ENCODE measurements at places on chromosomes 4 and X. TPM values are rescaled to one million over a fixed set of nuclear protein-coding genes. Genes with fewer than 3 reads are reported as not detected.

The BGN gene
- 62.5 TPM for total RNA-seq

The HGFAC gene
- not detected for total RNA-seq

The UCHL1 gene
- total RNA-seq: 579 TPM

The CCDC110 gene
- total RNA-seq: 0.43 TPM

DNA sequence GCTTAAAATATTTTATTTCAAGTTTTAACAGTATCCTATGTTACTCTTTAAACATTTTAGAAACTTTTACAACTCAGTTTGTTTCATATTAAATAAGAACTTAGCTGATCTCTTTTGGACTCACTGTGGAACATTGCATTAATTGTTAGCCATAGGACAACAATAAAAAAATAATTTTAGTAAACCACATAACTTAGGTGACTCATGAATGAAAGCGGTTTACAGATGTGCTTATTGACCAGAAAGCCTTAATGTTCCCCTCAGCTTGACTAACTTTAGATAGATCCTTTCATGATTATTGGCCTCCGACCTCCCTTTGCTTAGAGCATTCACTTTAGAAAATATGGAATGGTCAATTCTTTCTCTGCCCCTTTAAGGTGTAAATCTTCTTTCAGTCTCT, 783.5 kb upstream of the MAGEB2 start:
- no peak for DNase-seq

- no peak for DNase-seq
Observed at GRCh38 chr4:1045595-1046201, 34.3 kb downstream of the FGFRL1 start.

- peak; percentile 20 for DNase-seq
Observed at GRCh38 chr4:127975121-127975770, 10.0 kb downstream of the ABHD18 start.

- no peak for DNase-seq
Observed at GRCh38 chr4:1473718-1474117, 67.5 kb upstream of the NKX1-1 start.

The IL9R gene
- total RNA-seq: not detected

DNA sequence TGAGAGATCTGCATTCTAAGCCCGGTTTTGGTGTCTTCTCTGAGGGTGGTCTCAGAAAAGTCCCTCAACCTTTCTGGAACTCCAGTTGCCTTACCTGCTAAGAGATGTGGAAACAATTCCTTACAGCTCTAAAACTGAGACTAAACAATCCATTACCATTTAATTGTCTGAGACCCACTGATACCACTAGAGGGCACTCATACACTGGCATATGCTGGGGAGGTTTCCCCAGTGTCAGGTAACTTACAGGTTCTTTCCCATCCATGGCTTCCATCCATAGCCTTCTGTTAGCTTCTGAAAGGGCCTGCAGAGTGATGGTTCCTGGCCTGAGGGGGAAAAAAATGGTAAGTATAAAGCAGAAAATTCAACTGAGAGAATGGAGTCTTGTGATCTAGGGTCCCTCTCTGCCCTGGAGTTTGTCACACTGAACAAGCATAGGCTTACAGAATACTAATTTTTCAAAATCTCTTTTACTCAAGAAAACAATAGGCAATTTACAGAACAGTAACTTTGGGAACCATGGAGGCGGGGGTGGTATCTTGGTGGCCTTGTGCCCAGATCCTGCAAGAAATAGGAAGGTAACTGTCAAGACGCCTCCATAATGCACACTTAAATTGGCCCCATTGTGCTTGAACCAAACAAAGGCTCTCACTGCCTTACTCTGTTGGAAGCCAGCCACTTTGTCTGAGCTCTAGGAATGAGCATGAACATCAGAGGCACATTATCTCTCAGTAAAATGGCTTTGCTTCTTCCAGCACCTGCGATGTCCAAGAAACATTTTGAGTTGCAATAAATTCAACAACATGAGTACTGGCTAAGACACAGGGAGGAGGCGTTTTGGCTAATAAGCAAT, 236.1 kb downstream of the OPHN1 start:
- DNase-seq: peak; percentile 43

DNA sequence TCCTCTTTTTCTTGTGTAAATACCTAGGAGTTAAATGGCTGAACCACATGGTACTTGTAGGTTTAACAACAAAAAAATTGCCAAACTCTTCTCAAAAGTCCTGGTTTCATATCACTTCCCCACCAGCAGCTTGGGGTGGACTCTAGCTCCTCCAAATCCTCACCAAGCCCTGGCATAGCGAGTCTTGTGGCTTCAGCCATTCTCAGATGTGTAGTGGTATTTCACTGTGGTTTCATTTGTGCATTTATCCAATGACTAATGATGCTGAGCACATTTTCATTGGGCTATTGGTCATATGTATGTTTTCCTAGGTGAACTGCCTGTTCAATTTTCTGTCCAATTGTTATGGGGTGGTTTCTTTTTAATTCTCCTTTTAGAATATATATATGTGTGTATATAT, 249.3 kb downstream of the NLGN4X start:
- no peak for DNase-seq

The MAGEC1 gene
- total RNA-seq: not detected

- peak; percentile 96 for DNase-seq
Observed at GRCh38 chrX:51892921-51893745, at the start of gene MAGED1. Gene MAGED1 (plus strand): TSS chrX:51893623. CDS start chrX:51894305, 682 bp downstream.

Data from fibroblast of villous mesenchyme (primary cell).